ENCODE measurements at places on chromosomes 11 and 22.

- no peak for DNase-seq
Measured at GRCh38 chr22:45270095-45271020, 14.4 kb upstream of the UPK3A start.

DNA sequence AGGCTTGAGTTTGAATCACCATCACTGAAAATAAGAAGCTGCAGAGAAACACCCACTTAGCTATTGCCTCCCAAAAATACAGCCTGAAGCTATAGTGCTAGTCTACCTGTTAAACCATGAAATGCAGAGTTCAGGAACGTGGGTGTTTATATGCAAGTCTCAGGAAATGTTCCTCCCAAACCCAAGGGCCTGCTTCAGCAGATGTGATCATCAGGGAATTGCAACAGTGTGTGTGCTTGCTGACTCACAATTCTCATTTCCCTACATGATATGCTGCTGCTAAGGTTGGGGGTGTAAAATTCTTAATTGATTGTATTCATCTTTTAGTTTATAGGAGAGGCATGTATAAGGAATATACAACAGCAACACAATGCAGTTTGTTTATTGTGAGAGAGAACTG is 49.6 kb downstream of the NUP98 start:
- DNase-seq = no peak

- no peak for DNase-seq
Measured at GRCh38 chr22:21052715-21053459, 7.1 kb downstream of the LRRC74B start.

DNA sequence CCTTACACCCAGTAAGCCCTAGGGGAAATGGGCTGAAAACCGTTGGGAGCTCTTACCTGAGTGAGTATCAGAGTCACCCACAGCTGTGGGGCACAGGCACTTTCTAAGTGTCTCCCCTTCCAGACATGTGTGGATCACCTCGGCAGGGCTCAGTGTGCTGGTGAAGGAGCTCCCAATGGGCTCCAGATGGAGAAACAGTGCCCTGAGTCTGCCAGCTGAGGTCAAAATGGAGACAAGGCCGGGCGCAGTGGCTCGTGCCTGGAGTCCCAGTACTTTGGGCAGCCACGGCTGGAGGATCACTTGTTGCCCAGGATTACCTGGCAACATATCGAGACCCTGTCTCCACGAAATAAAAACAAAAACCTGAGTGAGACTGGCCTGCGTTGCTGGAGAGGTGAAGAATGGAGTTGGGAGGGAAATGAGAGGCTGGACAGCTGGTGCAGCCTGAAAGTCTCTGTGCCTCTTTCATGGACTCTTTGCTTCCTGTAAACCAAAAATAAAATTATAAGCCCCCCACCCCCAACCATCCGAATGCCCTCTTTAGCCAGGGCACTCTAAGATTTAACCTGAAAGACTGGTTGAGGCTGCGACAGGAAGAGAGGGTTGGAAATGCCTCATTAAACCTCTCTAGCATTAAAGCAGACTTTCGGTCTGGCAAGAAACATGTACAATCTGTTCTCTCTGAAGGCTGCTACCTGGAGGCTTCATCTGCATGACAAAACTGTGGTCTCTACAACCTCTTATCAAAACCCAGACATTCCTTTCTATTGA is 111.8 kb downstream of the SNX19 start:
- no peak for DNase-seq

DNA sequence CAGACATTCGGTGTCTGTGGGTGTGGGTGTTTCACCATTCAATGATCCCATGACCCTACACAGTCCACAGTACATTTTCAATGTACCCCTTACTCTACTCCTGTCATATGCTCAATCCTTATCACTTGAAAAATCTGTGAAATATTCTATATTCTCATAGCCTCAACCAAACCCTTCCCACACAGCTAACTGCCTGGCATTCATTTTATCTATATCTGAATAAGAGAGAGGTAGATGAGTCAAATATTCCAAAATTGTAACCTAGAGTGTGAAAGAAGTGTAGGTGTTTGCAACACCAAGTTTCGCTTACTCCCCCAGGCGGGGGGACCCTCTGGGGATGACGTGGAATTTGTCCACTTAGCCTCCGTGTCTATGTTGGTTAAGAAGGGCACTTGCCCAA is 354.8 kb downstream of the ETS1 start:
- DNase-seq = peak; percentile 25

GRCh38 chr11:74627381-74627780 is 35.0 kb downstream of the POLD3 start:
- DNase-seq = no peak

DNA sequence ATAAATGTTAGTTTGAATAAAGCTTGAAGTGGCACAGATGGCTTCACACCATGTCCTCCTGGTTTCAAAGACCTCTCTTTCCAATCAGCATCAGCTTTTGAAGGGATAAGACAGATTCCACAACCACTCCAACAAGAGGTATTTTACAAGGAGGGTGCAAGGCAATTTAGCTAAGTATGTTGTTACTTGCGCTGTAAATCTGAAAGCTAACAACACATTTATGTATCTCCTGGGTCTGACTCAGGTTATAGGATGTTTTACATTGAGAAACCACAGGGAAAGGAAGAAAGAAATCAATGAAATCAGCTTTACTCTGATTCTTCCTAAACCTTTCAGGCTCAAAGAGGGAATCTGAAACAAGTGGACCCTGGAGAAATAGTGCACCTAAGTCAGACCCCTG is 12.1 kb downstream of the CWC15 start:
- no peak for DNase-seq

All from activated T-helper 1 cell treated with anti-CD3 and anti-CD28 coated beads, Interleukin-2, amount 50 U/mL, for 16 hours (primary cell).